ENCODE measurements at places on chromosomes 11 and 22.

- DNase-seq, result no peak
Measured at GRCh38 chr11:12015486-12015885, 7.1 kb upstream of the DKK3 start.

- no peak for DNase-seq
Measured at GRCh38 chr11:92790926-92791616, 178.4 kb upstream of the MTNR1B start.

GRCh38 chr11:121958971-121959325 is 157.1 kb downstream of the BLID start:
- no peak for DNase-seq

DNA sequence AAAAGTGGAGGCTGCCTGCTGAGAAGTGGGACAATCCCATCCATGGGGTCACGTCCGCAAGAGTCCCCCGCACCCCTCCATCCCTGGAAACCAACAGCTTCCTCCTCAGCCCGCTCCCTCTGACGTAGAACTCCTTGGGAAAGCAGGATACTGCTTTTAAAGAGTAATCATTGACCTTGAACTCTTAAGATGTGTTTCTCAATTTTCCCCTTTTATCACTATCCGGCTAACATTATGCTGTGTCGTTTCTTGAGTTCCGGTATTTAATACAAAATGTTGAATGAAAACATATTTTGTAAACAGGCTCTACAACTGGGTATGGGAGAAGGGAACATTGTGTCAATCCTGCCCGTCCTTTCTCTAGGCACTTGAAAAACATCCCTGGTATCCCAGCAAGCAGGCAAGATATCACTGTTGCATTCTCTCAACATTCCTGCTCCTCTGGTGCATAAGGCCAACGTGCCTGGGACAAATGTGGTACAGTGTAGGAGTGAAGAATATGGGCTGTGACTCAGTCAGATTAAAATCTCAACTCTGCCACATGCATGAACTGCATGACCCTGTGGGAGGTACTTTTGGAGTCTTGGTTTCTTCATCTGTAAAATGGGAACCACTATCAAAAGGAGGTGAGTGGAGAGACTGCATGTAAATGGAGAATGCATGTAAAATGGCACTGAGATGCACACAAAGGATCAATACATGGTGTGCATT is 52.8 kb downstream of the WT1 start:
- no peak for DNase-seq

DNA sequence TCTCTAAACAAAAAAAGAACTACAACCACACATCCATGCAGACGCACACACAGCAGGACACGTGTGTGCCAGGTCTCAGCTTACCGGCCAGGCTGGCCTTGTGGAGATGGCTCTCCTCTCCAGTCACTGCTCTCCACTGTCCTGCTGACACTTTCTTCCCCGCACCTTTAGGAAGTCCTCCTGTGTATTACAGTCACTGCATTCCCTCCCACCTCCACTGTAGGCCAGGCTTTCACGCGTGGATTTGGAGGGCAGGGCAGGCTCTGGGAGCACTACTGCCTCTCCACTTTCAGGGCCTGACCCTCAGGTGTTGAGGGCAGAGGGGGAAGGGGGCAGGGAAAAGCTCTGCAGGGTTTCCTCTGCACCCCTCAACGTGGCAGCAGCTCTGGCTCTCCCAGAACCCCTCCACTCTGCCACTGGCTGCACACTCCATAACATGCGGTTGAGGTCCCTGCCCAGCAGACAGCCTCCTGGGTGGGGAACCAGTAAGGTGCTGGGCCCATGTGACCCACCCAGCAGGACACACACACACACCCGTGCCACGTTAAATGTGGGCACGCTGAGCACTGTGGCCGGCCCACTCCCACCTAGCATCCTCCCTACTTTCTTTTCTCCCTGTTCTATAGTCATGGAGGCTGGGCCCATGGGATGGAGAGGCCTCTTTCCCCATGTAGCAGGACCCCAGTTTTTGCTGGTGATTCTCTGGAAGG is 107.0 kb upstream of the PITPNB start:
- no peak for DNase-seq

GRCh38 chr11:17613428-17613962 is 66.4 kb downstream of the OTOG start:
- DNase-seq, result no peak

DNA sequence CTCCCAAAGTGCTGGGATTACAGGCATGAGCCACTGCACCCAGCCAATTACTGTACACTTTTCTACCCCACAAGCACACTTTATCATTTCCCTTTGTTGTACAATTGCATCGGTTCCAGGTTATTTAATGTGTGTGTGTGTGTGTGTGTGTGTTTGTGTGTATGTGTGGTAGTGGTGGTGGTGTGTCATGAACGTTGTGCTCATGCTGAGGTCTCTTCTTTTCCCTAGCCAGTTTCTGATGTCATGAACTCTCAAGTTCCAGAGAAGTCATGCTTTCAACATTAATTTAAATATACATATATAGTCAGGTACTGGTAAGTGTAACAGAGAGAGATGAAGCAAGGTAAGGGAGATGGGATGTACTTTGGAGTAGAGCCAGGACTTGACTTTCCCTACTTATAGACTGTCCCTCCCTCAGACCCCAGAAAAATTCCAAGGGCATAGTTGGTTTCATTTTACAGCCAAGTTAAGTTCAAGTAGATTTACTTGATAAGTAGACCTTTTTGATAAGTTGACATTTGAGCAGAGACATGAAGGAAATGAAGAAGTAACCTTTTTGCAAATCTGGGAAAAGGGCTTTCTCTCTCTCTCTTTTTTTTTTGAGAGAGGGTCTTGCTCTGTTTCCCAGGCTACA is 42.7 kb downstream of the WEE1 start:
- no peak for DNase-seq

DNA sequence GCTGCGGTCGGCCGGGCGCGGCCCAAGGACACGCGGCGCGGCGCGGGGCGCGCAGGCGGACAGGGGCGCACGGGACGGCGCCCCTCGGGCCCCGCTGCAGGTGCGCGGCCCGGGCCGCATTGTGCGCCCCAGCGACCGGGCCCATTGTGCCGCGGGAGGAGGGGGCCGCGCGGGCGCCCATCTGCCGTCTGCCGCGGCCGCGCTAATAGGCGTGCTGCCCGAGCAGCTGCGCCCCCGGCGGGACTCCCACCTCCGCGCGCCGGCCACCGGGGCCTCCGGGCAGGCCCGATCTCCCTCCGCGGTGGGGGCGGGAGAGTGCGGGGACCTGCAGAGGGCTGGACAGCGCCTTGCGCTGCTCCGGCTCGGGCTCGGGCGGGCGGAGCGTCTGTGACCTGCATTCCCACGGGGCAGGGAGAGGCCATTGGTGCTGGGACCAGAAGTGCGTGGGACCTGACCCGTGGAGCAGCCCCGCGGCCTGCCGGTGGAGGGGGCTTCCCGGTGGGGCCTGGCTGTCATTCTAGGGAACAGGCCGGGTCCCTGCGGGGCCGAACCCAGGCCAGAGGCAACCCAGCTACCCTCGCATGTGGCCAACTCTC is 933 bp downstream of the BRSK2 start:
- DNase-seq, result no peak

GRCh38 chr11:130476922-130477491 is 28.6 kb downstream of the ADAMTS15 start:
- DNase-seq, result no peak

DNA sequence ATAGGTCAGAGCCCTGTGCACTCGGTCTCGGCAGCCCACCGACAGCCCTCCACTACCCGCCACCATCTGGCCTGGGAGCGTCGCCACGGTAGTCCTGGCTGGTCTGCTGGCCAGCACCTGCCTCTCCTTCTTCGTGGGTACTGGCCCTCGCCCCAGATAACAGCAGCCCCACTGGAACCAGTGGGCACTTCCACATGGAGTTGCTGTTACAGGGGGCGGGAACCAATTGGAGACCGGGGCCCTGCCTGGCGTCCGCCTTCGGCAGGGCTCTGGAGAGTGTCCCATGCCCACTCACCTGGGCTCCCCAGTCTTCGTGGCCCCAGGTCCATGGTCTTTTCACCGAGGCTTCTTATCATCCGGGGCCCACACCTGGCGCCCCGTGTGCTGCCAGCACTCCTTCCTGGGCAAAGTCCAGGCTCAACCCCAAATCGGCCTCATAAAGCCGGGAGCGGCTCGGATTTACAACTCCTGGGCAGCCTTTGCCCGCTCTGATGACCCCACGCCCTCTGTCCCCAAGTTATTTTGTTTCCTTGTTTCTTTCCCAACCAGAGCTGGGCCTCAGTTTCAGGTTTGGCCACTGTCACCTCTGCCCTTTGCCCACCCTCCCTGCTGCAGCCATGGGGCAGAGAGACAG is 12.9 kb upstream of the EHD1 start:
- no peak for DNase-seq

DNA sequence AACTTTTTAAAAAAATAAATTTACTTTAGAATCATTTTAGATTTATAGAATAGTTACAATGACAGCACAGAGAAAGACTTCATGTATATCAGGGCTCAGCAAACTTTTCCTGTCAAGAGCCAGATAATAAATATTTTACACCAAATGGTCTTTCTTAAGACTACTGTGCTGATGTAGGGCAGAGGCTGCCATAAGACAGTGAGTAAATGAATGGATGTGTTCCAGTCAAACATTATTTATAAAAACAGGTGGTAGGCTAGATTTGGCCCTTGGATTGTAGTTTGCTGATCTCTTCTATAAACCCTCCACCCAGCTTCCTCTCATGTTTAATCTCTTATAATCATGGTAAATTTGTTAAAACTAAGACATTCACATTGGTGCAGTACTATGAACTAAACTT is 33.0 kb downstream of the CECR2 start:
- no peak for DNase-seq

- no peak for DNase-seq
Measured at GRCh38 chr22:42976217-42976933, 38.6 kb downstream of the PACSIN2 start.

- no peak for DNase-seq
Measured at GRCh38 chr11:75827562-75827961, 12.6 kb downstream of the UVRAG start.

DNA sequence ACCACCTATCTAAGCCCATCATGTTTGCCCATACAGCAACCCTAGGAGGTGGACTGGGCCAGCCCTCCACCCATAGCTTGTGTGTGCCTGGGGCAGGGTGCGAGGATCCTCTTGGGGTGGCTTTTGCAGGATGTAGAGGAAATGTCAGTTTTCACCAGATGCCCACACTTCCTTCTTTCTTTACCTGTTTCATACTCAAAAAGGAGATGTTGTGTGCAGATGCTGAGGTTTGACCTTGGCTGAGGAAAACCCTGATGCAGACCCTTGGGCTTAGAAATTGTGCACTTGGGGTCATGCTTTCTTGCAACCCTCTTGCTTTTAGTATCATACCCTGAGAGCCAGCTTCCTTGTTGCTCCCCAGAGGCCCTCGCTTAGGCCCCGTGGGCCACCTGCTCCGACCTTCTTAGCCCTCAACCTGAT is 2.2 kb downstream of the HTR3A start:
- no peak for DNase-seq

GRCh38 chr11:20025332-20025840 is 134.9 kb downstream of the DBX1 start:
- no peak for DNase-seq

DNA sequence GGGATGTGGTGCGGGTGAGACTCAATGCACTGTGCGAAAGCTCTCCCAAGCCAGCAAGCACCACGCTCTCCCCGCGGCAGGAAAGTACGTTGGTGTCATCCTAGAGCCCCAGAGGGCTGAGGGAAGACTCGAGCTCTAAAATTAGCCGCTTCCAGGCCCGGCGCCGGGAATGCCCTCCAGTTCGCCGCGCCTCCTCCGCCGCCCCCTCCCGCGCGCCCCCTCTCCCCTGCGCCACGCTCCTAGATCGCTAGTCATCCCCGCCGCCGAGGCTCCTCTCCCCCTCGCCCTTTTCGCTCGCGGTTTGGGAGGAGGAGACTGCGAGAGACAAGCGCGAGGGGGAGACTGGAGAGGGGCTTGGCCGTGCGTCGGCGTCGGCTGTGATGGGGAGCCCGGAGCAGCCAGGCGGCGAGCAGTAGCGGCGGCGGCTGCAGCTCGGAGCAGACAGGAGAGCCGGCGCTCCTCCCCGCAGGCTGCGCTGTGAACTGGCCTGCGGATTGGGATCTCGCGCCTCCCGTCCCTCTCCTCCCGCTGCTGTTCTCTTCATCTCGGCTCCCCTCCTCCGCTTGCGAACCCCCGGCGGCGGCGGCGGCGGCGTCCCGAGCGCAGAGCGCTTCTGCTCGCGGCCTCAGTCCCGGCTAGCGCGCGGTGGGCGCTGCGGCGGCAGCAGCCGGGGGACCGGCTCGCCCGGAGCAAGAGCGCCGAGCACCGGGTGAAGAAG is at the start of gene FAT3:
TSS of gene FAT3 (plus strand) at position 412 of the 718 bp plus-strand sequence. CDS start 127,295 bp downstream, outside the sequence.
- DNase-seq, result no peak

- no peak for DNase-seq
Measured at GRCh38 chr11:106914409-106914808, 103.9 kb downstream of the GUCY1A2 start.

GRCh38 chr11:68189082-68189481 is 24.0 kb downstream of the KMT5B start:
- no peak for DNase-seq

- no peak for DNase-seq
Measured at GRCh38 chr11:19980957-19981669, 179.2 kb downstream of the DBX1 start.

DNA sequence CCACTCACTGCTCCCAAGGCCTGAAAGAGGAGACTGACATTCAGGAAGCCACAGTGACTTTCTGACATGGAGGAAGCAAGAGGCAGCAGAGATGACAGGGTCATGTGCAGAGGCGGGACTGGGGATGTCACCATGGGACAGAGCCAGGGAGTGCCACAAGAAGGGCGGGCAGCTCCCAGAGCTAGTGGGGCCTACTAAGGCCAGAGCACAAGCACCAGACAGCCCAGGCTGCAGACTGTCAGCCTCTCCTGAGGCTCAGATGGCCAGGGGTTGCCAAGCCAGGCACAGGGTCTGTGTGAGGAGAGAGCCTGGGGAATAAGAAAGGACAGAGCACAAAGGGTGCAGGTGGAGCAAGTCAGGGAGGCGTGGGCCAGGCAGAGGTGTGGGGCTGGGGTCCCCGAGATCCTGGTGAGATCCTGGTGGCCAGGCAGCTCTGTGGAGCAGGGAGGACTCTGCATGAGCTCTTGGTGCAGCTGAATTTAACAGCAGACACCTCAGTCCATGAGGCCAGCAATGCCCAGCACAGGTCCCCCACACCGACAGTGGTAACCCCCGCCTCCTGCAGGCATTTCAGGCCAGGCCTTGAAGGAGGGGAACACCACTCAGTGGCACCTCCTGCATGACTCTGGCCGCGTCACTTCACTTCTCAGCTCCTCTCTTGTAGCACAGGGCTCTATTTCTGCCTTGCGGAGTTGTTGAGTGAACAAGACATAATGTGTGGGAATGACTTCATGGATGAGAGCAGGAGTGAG is 52.3 kb downstream of the SGSM3 start:
- no peak for DNase-seq

DNA sequence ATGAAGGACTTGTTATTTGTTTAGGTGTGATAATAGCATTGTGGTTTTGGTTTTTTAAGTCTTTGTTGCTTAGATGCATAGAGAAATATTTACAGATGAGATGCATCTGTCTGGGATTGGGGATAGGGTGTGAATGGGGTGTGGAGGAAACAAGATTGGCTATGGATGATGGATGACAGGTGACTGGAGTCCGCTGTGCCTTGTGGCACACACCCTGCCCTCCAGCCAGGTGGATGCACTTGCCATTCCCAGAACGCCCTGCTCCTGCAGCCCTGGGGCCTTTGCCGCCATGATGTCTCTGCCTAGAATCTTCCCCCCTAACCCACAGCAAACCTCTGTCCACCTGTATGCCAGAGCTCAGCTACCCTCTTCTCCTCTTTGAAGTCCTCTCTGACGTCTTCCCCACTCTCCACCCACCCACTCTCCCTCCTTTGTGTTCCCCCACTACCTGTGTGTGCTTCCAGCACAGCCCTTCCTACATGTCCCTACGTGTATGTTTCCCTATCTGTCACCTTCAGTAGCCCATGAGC is 54.7 kb downstream of the WNT11 start:
- DNase-seq, result no peak
